ENCODE measurements at places on chromosomes 4 and X.

DNA sequence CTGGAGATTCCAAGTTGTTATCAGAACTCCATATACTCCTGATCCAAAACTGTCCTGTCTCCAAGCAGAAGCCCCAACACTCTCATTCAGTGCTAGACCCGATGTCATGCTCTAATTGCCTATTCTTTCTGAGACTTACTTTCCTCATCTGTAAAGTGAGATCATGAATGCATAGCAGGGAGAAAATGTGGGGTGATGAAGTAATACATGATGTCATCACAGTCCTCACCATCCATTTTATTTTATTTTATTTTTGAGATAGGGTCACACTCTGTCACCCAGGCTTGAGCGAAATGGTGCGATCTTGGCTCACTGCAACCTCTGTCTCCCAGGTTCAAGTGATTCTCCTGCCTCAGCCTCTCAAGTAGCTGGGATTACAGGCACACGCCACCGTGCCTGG, 1554.0 kb upstream of the ADGRL3 start:
- DNase-seq: no peak

- DNase-seq: no peak
These were observed 9.0 kb downstream of the PHKA1 start for GRCh38 chrX:72705111-72705510.

GRCh38 chr4:173498023-173498422, 32.0 kb downstream of the HAND2 start:
- no peak for DNase-seq

GRCh38 chr4:177109769-177110168, 199.9 kb upstream of the NEIL3 start:
- DNase-seq: no peak

DNA sequence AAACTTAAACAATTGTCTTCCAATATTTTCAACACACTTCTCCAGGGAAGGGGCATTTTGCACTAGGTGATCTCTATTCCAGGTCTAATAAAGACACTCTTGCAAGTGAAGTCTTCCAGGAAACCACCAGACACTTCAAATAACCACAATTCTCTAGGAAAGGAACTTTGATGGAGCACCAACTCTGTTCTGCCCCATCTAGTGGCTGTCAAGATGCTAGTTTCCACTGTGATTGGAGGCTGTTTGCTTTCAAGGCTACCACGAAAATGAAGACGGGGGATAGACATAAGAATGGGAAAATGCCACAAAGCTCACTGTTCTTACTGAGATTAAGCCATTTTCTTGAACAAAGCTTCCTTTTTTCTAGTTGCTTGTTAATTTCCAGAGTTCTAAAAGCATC, 100.6 kb upstream of the F9 start:
- DNase-seq: no peak

- no peak for DNase-seq
These were observed 102.1 kb upstream of the FAM9B start for GRCh38 chrX:9135901-9136510.

DNA sequence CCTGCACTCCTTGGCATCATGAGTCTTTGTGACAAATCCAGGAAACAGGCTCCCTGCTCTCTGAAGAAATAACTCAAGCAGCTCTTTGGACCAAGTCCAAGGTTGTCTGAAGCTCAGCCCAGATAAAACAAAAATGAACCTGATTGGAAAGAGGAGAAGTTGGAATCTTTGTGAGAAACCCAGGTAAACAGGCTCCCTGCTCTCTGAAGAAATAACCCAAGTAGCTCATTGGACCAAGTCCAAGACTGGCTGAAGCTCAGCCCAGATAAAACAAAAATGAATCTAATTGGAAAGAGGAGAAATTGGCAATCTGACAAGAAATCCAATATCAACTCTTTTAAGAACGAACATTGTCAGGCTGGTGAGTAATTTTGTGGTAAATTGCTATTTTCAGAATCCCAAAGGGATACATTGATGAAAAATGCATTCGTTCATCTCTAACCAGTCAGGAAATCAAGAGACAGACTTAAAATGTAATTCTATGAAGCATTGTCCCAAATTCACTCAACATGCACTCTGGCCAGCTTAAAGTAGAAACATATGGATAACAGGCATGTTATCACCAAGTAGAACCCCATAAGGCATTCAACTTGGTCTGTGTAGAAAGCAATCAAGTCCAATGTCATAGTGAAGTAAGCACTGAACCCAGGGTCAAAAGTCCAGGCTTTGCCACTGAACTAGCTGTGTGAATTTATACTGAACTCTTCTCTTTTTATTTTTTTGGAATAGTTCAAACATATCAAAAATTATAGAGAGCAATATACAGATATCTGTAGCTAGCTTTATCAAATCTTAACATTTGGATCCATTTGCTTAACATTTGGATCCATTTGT, 16.8 kb upstream of the NFXL1 start:
- no peak for DNase-seq

GRCh38 chr4:159298502-159298901, 195.6 kb downstream of the RAPGEF2 start:
- DNase-seq: no peak

DNA sequence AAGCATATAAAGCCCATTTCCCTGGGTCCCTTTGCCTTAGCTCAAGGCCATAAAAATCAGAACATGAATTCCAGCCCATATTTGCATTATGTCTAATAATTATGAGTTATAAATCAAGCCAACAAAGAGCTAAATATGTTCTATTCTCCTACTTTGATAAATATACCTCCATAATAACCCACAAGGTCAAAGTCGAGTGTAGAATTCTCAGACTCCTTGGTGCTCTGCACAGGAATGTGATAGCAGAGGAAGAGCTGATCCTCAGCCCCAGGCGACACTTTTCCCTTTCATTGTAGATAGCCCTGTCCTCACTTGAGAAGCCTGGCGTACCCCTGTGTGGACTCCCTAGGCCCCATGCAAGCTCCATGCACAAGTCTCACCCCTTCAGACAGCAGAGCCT, 85.6 kb downstream of the CASP3 start:
- no peak for DNase-seq

GRCh38 chrX:142671036-142671435, 354.7 kb upstream of the SPANXN4 start:
- DNase-seq: no peak

DNA sequence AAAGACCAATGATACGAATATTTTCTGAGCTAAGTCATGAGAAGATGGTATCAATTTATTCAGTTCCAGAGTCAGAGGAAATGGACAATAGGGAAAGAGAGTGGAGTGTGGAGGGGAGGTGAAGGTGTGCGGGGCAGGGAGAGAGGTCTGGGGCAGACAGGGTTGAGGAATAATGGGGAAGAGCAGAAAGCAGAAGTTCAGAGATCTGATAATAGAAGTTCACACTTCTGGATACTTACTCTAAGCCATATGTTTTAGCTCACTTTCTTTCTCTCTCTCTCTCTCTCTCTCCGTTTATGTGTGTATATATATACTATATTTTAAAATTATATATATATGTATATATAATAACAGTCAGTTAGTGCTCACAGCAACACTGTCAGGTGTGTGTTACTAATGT, 40.4 kb downstream of the FOXR2 start:
- no peak for DNase-seq

GRCh38 chrX:82648062-82648461, 860.0 kb upstream of the POU3F4 start:
- DNase-seq: no peak

DNA sequence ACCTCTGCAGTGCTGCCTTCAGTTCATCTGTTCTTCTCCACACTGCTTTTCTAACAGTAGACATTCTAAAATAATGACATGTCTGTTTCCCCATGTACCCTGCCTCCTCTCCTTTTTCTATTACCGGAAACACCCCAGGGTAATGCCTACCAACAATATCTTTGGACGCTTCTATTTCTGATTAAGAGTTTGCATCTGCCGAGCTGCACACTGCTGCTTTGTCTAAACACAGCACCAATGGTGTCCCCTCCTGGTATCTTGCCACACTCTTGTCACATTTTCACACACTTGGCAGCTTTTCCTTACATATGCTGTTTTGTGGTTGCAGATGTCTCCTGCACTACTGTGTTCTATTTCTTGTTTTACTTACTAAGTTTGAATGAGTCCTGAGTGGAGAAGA, 288.8 kb downstream of the GRIA2 start:
- no peak for DNase-seq

GRCh38 chr4:78179196-78179595, 122.1 kb downstream of the FRAS1 start:
- no peak for DNase-seq

GRCh38 chr4:139700568-139700967, 34.9 kb downstream of the MGST2 start:
- no peak for DNase-seq

DNA sequence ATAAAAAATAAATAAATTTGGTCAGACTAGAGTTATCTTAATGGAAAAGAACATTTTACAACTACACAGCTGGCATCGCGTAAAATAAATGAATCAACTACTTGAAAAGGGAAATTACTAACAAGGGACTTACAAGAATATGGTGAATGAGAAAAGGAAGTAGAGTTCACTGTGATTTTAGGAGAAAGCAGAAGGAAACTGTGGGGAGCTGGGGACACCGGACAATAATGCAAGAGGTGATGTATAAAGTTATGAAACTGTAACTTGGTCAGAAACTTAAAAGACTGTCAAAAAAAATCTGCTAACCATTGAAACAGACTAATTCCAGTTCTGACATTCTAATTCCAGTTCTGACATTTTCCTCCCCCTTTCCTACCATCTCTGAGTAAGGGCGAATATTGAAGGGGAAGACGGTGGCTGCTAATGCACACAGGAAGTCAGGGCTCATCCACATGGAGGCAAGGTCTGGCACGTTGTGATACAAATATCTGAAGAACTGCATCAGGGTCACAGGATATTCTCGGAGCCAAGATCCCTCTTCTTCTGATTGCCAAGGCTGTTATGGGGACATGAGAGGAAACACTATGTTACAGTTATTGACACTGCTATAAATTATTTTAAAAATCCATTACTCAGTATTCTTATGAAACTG, 170.5 kb downstream of the CDS1 start:
- DNase-seq: no peak

DNA sequence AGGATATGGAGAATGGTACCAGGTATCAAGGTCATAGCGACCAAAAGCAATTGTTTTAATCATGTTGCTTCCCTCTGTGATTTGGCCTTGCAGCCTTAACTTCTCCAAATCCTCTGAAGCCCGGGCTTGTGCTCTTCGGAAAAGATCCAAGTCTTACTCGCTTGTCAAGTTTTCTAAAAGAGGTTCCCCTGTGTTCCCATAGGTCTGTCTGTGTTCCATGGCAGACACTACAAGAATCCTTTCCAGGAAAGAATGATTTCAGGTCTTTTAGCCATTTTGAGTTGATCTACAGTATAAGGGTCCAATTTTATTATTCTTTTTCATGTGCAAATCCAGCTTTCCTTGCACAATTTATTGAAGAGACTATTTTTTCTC, 710.6 kb upstream of the DIAPH2 start:
- DNase-seq: no peak

- no peak for DNase-seq
These were observed 144.2 kb downstream of the AASDH start for GRCh38 chr4:56243107-56243506.

GRCh38 chr4:15303052-15303641, 124.7 kb upstream of the C1QTNF7 start:
- DNase-seq: no peak

DNA sequence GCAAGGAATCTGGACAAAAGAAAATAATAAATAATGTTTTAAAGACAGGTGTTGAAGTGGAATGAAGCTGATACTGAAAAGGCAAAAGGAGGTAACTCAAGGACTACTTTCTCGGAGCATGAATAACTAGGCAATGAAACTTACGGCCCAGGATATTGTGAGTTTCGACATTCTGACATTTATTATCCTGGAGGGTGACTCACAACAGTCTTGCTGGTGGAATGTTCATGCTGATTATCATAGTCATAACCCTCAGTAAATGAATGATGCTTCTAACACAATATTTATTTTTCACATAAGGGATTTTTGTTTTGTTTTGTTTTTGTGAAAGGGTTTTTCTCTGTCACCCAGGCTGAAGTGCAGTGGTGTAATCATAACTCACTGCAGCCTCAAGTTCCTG, 147.0 kb upstream of the HPGD start:
- DNase-seq: no peak

- DNase-seq: no peak
These were observed 1537.0 kb downstream of the C4orf33 start for GRCh38 chr4:130632731-130633604.

DNA sequence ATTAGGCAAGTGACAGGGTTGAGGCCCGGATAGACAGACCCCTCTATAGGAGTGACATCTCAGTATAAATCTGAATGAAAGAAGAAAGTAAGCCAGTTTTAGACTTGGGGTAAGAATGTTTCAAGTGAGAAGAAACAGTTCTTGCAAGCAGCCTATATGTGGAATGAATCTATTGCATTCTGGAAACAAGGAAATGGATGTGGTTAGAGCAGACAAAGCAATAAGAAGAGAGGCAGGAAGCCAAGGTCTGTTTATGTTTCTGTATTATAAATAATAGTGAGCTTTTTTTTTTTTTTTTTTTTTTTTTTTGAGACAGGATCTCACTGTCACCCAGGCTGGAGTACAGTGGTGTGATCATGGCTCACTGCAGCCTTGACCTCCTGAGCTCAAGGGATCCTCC, 255.8 kb downstream of the UNC5C start:
- DNase-seq: no peak

DNA sequence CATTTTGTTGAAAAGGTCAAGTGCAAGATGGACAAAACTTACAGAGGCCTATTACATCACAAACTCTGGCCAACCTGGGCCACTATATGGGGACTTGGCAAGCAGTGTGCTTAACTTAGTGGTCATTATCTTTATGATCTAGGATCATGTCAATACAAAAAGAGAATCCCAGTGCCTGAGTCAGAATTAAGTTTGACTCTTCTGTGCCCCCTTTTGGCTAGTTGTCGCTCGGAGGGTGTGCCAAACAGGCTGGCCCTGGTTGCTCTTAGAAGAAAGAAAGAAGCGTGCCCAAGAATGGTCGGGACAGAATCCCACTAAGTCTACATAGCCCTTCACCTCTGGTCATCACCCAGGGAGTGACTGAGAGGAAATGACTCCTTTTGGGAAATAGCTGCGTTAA, 100.1 kb downstream of the EIF4E start:
- peak; percentile 21 for DNase-seq

DNA sequence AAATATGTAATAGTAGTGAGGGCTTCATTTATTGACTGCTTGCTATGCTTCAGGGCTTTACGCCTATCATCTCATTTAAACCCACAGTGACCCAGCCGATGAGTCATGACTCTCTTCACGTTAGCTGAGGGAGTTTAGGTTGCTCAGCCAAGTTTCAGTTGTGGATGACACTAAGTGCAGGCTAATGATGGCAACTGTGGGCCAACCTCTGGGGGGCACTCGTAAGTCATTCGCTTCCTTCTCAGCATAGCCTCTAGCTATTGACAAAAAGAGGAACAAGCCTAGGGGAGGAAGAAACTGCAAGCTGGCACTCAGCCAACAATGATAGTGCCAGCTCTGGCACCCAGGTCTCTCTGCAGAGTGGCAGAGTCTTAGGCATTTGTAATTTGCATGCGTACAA, 325.0 kb downstream of the ARHGAP10 start:
- peak; percentile 47 for DNase-seq

GRCh38 chr4:144591401-144591800, 54.6 kb upstream of the HHIP start:
- no peak for DNase-seq

DNA sequence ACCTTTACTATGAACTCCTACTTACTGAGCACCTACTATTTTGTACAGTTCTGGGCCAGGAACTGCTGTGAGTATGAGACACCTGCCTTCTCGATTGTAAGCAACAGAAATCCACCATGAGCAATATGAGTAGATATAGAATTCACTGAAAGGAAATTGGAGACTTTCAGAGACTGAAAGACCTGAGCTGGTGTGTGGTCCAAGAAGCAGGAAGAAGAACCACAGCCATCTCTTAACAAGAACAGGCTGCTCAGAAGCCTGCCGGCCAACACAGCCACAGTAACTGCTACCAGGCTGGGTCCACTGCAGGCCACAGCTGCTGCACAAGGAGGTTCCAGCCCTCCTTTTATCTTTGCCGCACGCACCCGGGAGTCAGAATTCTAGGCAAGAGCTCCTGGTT, 10.8 kb upstream of the ACSL1 start:
- no peak for DNase-seq

Data from activated T-cell treated with anti-CD3 and anti-CD28 coated beads, Interleukin-2, amount 50 U/mL, for 1 hour (primary cell).